SHP77 (cell line): ENCODE measurements at places on chromosomes 2 and 18.

- no peak for DNase-seq
Measured at GRCh38 chr18:3453540-3454364, 3.8 kb downstream of the TGIF1 start.

- no peak for DNase-seq
Measured at GRCh38 chr18:42082415-42083234, 127.6 kb downstream of the PIK3C3 start.

DNA sequence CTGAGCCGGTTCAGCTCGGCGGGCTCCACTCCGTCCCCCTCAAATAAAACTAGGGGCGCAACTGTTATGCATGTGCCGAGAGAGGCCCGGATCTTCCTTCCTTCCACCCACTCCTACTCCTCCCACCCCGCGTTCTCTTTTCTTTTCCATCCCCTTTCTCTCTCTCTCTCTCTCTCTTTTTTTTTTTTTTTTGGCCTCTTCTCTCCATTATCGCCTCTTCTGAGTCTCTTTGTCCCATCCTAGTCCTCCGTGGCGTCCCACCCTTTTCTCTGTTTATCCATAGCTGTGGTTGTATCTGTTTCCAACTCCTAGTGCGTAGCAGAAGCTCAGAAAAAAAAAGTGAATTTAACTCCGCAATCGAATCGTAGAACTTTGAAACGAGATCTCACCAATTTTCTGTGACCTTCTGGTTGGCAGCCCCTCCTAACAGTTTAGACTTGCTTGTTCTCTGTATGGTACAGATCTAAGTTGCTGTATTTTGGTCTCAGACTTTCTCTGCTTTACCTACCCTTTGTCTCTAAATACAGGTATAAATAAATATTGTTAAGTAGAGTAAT, 3.6 kb downstream of the RAX start:
- no peak for DNase-seq

DNA sequence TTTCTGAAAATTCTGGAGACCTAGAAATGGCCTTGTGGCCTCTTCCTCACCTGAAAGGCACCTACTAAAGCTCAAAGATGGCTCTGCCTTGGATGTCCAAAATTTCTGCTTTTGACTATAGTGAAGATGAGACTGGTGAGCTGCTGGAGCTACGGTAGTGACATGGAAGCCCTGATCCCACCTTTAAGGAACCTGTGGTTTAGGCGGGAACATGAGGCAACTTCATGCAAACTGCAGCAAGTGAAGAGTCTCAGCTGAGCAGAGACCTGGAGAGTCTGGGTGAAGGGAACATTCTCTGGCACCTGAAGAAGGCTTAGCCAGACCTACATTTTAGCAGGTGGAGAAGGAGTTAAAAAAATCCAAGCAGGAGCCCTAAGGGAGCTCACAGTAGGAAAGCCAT, 40.0 kb downstream of the GORASP2 start:
- DNase-seq: no peak
